ENCODE measurements at places on chromosomes 2 and 18.

DNA sequence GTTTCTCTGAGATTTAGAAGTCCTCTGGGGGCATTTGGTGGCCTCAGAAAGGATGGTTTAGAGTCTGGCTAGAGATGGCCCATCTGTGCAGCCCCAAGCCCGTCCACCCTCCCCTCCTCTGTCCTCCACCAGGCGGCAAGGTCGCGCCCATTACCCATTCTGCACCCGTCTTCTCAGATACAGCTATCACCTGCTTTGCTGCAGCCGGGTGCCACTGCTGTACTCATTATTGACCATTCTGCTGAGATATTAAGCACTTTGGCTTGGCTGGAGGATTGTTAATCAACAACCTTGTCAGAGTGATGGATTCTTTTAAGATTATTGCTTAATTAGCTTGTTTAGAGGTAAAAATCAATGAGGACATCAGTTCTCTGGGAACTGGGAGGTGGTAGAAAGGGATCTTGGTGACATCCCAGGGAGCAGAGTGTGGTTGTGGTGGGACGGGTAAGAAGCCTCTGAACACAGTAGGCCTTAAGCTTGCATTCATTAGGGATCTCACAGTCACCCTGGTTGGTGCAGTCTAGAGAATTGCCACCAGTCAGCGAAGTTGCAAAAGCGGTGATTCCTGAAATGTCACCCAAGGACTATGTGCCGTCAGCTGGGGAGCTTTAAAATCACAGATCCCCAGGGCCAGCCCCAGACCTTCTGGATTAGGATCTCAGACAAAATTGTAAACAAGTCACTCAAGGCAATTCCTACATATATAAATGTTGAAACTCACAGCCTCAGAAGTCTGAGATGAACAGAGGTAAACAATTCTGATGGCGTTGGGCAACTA is 90.9 kb downstream of the CAPN13 start:
- no peak for DNase-seq

- DNase-seq: no peak
Observed at GRCh38 chr2:218471982-218472381, 53.1 kb downstream of the VIL1 start.

- no peak for DNase-seq
Observed at GRCh38 chr18:10860382-10860781, 289.0 kb downstream of the PIEZO2 start.

GRCh38 chr2:210195101-210195852 is 24.1 kb upstream of the KANSL1L start:
- peak; percentile 73 for DNase-seq

- no peak for DNase-seq
Observed at GRCh38 chr2:174716785-174717184, 47.5 kb downstream of the CHRNA1 start.
